ENCODE measurements at places on chromosomes 13 and 19.

DNA sequence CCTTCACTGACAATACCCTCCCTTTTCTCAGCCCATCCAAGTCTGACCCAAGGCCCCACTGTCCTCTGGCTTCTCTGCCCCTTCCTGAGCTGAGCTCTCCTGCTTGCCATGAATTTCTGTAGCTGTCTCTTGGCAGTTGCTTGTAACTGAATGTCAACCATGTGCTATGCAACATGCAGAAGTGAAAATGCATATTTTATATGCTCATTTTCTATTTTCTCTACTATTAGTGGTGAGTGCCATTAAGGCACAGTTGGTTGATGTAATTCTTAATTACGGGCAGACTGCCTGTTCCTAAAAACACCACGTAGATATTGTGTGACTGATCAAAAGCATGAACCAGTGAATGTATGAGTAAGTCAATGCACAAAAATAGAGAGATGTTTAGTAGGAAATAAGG, 29.6 kb downstream of the TNFSF11 start:
- DNase-seq: no peak

GRCh38 chr13:35764326-35765015, 288.0 kb upstream of the MAB21L1 start:
- no peak for DNase-seq

DNA sequence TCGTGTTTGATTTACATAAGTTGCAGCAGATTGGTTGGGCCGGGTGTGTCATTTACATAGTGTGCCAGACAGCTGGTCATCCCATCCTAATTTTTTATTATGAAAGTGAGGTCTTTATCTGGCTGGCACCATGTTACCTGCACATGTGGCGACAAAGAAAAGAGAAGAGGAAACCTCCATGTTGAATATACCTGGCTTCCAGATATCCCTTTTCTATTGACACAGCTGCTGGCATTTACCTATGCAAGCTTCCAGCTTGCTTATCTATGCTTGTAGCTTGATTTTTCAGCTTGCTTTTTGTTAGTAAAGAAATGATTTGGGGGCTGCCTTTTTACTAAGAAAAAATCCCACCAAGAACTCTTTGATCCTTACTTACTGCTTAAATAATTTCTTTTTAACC, 681.3 kb upstream of the SLITRK1 start:
- no peak for DNase-seq

- DNase-seq: no peak
Observed at GRCh38 chr13:98279473-98280175, 102.6 kb upstream of the RNF113B start.

GRCh38 chr19:36140304-36141038, 605 bp downstream of the CAPNS1 start:
- DNase-seq: peak; percentile 27

GRCh38 chr19:47176627-47177090, 46.0 kb downstream of the SAE1 start:
- DNase-seq: peak; percentile 20

GRCh38 chr19:31326329-31327028, 22.8 kb downstream of the TSHZ3 start:
- DNase-seq: no peak

DNA sequence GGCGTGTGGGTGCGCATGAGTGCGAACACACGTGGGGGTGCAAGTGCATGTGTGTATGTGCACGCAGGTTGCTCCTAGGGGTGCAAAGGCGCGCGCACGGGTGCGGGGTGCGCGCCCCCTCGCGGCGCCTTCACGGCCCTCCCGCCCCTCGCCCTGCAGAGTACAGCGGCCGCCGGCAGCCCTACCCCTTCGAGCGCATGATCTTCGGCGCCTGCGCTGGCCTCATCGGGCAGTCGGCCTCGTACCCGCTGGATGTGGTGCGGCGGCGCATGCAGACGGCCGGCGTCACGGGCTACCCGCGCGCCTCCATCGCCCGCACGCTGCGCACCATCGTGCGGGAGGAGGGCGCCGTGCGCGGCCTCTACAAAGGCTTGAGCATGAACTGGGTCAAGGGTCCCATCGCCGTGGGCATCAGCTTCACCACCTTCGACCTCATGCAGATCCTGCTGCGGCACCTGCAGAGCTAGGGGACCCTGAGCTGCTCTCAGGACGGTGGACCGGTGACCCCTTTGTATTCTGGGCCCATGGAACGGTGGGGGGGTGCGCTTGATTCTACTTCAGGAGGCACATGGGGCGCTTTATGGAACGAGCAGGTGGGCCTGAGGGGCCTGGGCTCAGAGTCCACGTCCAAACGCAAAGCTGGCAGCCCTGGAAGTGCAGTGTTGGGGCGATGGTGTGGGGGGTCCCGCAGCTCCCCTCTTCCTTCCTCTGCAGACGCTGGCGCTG, 27.7 kb downstream of the TMEM161A start:
- DNase-seq: no peak

DNA sequence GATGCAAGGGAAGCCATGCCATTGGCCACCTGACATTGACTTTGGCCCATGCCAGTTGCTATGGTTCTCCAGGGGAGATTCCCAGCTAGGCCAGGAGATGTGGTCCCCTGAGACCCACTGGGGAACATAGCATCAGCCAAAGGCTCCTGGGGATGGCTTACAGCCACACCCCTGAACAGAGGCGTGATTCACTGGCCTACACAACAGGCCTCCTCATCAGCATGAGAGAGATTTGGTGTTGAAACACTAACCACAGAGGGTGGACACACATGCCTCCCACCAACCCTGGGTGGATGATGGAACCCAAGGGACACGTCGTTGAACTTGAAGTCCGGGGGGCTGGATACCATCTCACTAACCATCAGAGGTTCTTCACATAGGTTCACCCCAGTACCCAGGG, 14.4 kb downstream of the IQCN start:
- DNase-seq: no peak

GRCh38 chr19:15444505-15445226, 5.1 kb downstream of the WIZ start:
- no peak for DNase-seq

GRCh38 chr13:98847780-98848179, 95.3 kb upstream of the SLC15A1 start:
- DNase-seq: no peak

DNA sequence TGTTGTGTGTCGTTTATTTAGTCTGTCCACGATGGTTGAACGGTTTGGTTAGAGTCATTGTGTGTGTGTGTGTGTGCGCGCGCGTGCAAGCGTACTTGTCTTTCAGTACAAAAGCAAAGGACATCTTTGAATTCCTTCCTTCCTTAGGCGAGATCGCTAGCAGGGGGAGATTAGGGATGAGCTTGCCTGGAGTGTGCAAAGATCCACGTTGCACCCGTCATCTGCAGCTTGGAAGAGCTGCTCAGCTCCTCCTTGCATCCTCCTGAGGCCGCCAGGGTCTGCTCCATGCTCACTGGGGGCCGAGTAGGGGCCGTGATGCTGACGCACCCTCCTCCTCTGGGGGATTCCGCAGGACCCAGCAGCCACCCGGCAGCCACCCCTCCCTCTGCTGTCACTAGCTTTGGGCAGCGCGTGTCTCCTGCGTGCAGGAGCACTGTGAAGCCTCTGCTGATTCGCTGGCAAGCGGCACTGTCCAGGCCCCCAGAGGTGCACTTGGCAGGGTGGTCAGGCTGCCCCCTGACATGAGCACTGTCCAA, 137.3 kb downstream of the KDM4B start:
- no peak for DNase-seq

- DNase-seq: no peak
Observed at GRCh38 chr13:42615691-42616090, 41.7 kb downstream of the TNFSF11 start.

- DNase-seq: no peak
Observed at GRCh38 chr13:35700671-35701070, 224.2 kb upstream of the MAB21L1 start.

- DNase-seq: no peak
Observed at GRCh38 chr13:37257706-37258105, 152.2 kb upstream of the CSNK1A1L start.

- DNase-seq: no peak
Observed at GRCh38 chr19:17159466-17160393, 55.4 kb upstream of the USE1 start.

- no peak for DNase-seq
Observed at GRCh38 chr13:41782086-41782485, 178.8 kb downstream of the VWA8 start.

GRCh38 chr13:32284927-32285632, 30.1 kb downstream of the ZAR1L start:
- DNase-seq: no peak

- no peak for DNase-seq
Observed at GRCh38 chr19:43634872-43635560, 4.6 kb downstream of the CADM4 start.

DNA sequence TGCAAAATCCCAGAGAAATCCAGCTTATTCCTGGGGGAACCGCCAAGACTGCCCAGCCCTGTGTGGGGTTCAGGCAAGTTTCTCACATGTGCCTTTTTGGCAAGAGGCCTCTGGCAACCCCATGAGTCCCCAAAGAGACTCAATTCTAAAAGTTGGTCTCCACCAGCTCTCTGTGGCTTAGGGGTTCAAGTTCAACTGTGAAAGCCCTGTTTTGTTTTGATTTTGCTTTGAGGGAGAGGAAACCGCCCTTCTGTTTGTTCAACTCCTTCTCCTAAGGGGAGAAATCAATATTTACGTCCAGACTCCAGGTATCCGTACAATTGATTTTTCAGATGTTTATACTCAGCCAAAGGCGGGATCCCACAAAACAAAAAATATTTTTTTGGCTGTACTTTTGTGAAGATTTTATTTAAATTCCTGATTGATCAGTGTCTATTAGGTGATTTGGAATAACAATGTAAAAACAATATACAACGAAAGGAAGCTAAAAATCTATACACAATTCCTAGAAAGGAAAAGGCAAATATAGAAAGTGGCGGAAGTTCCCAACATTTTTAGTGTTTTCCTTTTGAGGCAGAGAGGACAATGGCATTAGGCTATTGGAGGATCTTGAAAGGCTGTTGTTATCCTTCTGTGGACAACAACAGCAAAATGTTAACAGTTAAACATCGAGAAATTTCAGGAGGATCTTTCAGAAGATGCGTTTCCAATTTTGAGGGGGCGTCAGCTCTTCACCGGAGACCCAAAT, 583 bp upstream of the LDLR start:
- no peak for DNase-seq

DNA sequence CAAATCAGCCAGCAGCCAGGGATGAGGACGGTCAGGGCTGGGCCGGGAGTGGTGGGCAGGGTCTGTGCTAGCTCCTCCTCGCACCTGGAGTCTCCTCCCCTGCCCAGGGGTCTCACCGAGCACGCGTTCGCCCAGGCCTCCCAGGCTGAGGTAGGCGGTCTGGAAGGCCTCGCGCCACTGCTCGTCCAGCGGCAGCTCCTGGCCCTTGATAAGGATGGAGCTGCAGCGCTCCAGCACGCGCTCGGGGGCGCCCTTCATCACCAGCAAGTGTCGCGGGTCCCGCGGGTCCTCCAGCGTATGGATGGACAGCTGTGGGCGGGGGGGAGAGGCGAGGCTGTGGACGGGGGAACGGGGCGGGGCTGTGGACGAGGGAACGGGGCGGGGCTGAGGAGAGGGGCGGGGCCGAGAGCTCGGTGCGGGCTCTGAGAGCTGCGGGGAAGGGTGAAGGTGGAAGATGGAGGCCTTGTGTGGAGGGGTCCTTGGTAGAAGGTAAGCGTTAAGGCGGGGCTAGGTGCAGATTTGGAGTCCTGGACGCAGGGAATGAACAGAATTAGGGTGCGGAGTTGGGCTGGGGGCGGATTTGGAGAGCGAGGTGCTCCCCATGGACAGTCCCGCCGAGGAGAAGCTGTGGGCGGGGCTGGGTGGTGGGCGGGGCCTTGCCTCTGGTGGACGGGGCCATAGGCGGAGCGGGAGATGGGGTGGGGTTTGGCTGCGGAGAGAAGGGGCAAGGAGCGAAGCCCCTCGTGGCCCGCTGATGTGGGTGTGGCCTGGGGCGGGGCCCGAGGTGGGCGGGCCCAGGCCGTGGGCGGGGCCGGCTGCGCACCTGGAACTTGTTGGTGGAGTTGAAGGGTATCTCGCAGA, 5.7 kb downstream of the ATP4A start:
- peak; percentile 38 for DNase-seq

DNA sequence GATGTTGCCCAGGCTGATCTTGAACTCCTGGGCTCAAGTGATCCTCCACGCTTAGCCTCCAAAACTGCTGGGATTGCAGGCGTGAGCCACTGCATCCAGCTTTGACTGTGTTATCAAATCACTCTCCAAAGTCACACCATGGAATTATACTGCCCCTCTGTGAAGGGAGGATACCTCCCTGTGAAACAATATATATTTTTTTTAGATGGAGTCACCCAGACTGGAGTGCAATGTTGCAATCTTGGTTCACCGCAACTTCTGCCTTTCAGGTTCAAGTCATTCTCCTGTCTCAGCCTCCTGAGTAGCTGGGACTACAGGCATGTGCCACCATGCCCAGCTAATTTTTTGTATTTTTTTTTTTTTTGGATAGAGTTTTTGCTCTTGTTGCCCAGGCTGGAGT, 7.7 kb downstream of the TYK2 start:
- DNase-seq: no peak

DNA sequence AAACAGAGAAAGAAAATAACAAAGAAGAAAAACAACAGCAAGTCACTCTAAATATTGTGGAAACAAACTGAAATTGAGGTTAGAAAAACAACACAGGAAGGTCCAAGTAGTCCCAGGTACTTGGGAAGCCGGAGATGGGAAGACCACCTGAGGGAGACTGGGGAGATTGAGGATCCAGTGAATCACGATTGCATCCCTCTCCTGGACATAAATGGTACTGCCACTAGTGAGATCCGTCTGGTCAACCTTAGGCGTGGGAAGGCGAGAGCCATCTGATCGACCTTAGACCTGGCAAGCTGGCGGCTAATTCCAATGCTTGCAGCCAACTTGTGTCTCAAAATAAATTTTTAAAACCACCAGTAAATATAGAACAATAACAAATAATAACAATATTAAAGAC, 81.9 kb downstream of the ZNF726 start:
- no peak for DNase-seq

GRCh38 chr13:66138172-66138811, 1091.8 kb downstream of the PCDH9 start:
- DNase-seq: no peak

- no peak for DNase-seq
Observed at GRCh38 chr13:67267136-67267535, 37.0 kb upstream of the PCDH9 start.
